ENCODE measurements at places on chromosomes 7 and 10.
A peak's percentile ranks its signal among the peaks of the same experiment; 100 is the strongest.

DNA sequence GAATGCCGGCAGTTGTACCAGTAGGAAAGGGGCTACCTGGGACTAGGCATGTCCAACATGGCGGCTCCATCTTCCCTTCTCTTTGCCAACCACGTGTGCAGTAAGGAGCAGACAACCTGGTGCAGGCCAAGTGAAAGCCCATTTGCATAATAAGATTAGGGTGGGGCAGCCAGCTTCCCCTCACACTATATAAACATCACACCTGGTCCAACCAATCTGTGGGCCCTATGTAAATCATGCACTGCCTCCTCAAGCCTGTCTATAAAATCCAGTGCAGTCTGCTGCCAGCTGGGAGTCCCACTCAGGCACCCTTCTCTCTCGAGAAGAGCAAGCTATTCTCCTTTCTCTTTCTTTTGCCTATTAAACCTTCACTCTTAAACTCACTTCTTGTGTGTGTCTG is 429.3 kb downstream of the CALN1 start:
- DNase-seq, result no peak

DNA sequence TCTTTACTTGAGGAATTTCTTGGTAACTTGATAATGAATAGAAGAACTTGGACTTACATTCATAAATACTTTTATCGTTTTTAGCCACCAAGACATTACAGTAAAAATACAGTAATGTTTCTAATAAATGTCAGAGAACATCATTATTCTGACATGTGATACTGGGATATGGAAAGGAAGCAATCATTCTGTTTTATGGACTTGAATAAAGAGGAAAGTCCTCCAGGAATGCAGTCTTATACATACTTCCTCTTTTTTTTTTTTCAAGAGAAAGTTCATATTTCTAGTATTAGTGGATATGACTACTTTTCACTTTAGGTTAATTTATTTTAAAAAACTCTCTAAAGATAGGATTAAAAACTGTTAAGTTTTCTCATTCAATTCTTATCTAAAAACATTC is 220.0 kb upstream of the SEMA3C start:
- no peak for DNase-seq

- DNase-seq, result peak; percentile 88
Measured at GRCh38 chr7:128427289-128427891, 17.6 kb upstream of the IMPDH1 start.

DNA sequence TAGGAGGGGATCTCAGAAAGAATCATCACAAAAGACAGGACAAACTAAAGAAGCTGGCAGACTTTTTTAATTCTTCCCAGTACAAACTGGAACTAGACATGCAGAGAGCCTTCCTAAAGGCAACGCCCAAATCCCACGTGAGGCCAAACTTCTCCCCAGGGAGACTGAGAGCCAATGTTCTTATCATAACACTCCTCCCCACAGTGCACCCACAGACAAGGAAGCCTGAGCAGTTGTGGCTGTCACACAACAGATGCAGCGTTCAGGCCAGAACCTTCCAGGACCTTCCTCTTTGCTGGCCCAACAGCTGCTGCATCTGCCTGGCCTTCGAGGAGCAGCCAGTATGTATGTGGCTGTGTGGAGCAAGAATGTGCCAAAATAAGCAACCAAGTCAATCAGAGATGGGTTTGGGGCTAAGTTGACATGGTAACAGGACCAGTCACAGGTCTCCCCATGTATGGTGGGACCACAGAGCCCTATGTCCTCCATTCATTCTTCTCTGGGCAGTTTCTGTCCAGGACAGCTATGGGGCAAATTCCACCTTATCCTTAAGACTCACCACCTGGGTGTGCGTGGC is 34.9 kb downstream of the SRPK2 start:
- DNase-seq, result no peak

GRCh38 chr7:101507791-101508252 is 121.3 kb downstream of the MYL10 start:
- DNase-seq, result peak; percentile 63

GRCh38 chr10:107071301-107071700 is 93.2 kb downstream of the SORCS1 start:
- DNase-seq, result no peak

- DNase-seq, result peak; percentile 4
Measured at GRCh38 chr10:84966708-84967441, 638.5 kb downstream of the CCSER2 start.

- DNase-seq, result no peak
Measured at GRCh38 chr7:23931633-23932032, 221.6 kb downstream of the STK31 start.

Data from COLO829 (cell line).